ENCODE measurements at places on chromosomes 2 and 18. TPM values are rescaled to one million over a fixed set of nuclear protein-coding genes. Genes with fewer than 3 reads are reported as not detected.

Gene INPP5D
- total RNA-seq, result 21.7 TPM

Gene C2orf92
- total RNA-seq, result 4.6 TPM

Gene TIGD1
- 0.53 TPM for total RNA-seq

DNA sequence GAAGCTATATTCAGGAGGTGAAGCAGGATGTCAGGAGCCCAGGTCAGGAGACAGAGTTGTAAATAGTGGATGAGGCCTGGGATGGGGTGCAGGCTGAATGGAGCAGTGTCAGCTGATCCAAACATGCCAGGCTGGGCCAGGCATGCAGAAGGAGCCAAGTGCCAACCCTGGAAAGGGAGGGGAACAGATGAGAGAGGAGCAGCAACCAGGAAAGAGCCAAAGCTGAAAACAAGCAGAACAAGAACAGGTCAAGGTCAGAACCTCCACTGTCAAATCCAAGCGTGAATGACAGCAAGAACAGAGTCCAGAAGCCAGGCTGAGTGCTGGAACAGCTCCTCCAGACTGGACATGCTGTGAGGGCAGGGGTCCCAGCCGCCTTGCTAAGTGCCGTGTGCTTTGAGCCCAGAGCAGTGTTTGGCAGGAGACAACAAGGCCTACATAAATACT lies 49.2 kb upstream of the PPP1CB start:
- no peaks in the 10 kb centered on the region for H3K36me3 ChIP-seq
- H3K4me1 ChIP-seq, result no peaks in the 10 kb centered on the region
- peak overlapping the region; percentile 20 for H3K27ac ChIP-seq

DNA sequence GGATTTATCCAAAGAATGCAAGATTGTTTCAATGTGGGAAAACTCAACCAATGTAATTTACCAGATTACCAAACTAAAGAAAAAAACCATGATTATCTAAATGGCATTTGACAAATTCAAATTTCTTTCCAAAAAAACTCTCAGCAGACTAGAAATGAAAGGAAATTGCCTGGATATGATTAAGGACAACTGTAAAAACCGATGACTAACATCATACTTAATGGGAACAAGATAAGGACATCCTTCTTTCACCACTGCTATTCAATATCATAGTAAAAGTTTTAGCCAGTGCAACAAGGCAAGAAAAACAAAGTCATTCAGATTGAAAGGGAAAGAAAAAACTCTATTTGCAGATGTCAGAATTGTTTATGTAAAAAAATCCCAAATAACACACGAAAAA lies 4.4 kb upstream of the CCDC150 start:
- DNase-seq, result no peak
- no peak overlapping the region for H3K27ac ChIP-seq
- no peak overlapping the region for H3K4me3 ChIP-seq

DNA sequence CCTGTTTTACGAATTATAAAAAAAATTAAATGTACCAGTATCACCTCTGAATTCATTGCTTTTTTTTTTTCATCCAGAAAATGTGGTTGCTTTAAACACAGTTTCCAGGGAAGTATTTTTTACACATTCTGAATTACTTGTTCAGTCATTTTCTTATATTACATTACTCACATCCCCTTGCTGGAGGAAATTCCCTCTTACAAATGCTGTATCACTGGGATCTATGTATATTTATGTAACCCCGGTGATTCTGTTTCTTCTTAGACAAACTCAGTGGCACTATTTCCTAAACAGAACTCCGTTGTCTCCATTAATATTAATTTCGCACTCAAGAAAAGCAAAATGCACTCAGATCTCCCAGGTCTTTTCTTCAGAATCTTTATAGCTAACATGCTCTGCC lies 1078.5 kb upstream of the ZEB2 start:
- H3K4me3 ChIP-seq, result no peak overlapping the region
- no peaks in the 10 kb centered on the region for H3K27me3 ChIP-seq
- H3K4me1 ChIP-seq, result no peaks in the 10 kb centered on the region
- H3K27ac ChIP-seq, result no peak overlapping the region

DNA sequence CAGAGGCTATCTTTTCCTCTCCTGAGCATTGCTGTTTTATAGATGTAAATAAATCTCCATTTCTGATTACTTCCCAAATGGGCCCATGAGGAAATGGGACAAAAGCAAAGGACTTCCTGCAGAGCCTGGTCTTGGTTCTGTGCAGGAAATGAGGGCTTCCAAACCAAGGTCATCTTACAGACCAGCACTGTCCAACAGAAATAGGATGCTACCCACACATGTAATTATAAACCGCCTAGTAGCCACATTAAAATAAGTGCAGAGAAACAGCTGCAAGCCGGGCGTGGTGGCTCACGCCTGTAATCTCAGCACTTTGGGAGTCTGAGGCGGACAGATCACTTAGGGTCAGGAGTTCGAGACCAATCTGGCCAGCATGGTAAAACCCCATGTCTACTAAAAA lies 6.2 kb downstream of the TTL start:
- H3K27ac ChIP-seq, result no peak overlapping the region
- H3K4me1 ChIP-seq, result peaks cover 13% of the 10 kb centered on the region
- DNase-seq, result no peak
- no peak overlapping the region for H3K4me3 ChIP-seq

DNA sequence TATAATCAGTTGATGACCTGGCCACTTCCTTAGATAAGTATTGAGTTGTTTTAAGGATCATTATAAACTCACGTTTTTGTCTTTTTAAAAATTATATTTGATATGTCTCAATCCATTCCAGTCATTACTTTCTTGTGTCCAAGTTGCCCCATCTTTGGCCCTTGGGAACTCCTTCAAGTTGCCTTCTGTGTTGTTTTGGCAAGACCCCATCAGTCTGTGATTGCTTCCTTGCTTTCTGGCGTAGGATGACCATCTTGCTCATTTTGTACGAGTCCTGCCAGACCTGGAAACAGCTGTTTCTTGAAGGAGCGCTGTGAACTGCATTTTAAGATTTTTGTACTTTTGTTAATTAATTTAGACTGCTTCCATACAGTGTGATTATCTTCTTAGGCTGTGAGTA lies 68.9 kb upstream of the ITM2C start:
- no peak overlapping the region for H3K4me3 ChIP-seq
- H3K36me3 ChIP-seq, result peaks cover 18% of the 10 kb centered on the region
- H3K4me1 ChIP-seq, result peaks cover 28% of the 10 kb centered on the region
- DNase-seq, result no peak

DNA sequence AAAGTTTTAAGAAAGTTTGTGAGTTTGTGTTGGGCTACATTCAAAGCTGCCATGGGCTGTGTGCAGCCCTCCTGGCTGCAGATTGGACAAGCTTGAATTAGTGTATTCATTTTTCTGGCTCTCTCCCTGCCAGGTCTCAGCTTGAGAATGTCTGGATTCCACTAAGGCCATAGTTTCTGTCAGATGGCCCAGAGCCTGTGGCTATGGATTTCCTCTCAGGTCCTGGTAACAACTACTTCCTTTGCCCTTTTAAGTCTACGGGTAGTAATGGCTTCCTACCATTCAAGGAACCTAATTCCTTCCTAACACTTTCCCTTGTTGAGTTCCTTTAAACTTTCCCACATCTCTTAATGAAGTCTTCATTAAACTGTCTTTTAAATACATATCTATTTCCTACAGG lies 24.3 kb upstream of the PSMD14 start:
- no peaks in the 10 kb centered on the region for H3K27me3 ChIP-seq
- no peak overlapping the region for H3K27ac ChIP-seq
- no peak overlapping the region for H3K4me3 ChIP-seq
- no peaks in the 10 kb centered on the region for H3K4me1 ChIP-seq

DNA sequence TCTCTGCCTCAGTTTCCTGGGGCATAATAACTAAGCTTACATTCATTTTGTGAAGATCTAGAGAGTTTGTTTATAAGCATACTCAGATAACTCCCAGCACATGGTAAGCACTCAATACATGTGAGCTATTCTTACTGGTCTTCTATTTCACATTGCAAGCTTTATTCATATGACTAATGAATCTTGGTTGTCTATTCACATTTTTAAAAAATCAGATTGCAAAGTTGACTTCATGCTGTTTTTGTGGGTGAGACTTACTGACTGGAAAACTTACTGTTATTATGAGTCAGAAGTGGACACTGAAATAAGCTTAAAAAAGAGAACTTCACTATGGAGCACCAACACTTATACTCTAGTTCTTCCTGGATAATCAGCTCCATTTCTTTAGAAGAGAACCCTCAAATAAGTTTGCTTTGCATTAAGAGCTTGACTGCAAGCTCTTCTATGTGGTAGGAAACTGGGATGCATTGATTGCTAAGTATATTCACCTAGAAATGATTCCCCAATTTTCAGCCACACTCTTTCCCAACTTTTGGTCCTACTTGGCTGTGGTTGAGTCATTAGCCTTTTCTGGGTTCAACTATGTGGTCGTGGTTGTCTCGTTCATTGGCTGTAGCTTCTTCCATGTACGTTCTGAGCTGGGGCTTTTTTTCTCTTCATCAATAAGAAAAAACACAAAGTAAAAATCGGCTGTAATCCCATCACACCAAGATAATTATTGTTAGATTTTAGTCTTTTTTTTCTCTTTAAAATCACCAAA lies 29.5 kb upstream of the RBMS1 start:
- no peaks in the 10 kb centered on the region for H3K4me1 ChIP-seq
- H3K36me3 ChIP-seq, result no peaks in the 10 kb centered on the region
- no peaks in the 10 kb centered on the region for H3K27me3 ChIP-seq
- DNase-seq, result no peak
- H3K4me3 ChIP-seq, result no peak overlapping the region
- H3K27ac ChIP-seq, result no peak overlapping the region

DNA sequence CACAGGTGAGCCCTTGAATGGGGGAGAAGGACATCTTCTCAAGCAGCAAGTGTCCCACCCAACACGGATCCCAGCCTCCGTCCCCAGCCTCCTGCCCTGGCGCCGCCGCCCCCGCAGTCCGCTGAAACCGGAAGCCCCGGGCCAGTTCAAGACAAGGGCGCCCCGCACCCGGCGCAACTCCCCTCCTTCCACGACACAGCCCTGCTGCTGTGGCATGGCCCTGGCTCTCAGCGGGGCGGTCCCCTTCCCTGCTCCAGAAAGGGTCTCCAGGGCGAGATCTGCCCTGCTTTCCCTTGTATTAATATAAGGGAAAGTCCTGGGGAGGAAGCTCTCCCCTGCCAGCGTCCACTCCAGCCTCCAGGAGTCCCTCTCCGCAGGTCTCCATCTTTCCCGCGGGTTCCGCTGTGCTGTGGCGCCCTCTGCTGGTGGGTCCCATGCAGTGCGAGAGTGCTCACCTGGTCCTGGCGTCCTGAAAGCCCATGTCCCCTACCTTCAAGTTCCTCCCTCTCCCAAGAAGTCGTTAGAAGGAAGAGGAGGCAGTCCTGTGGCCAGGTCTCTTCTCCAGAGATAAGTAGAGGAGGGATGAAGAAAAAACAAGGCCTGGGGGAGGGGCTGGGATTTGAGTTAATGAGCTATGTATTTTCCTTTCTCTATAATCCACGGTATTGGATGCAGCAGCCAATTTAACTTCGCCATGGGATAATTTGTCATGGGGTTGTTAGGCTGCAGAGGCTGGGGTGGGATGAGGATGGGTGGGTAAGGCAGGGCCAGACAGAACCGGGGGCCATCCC lies 176.0 kb downstream of the SMAD2 start:
- H3K27ac ChIP-seq, result no peak overlapping the region
- H3K27me3 ChIP-seq, result no peaks in the 10 kb centered on the region
- H3K36me3 ChIP-seq, result no peaks in the 10 kb centered on the region
- H3K4me1 ChIP-seq, result no peaks in the 10 kb centered on the region
- no peak overlapping the region for H3K4me3 ChIP-seq

GRCh38 chr2:197328461-197328860 lies 17.9 kb upstream of the ANKRD44 start:
- no peak overlapping the region for H3K4me3 ChIP-seq
- no peaks in the 10 kb centered on the region for H3K36me3 ChIP-seq
- no peaks in the 10 kb centered on the region for H3K4me1 ChIP-seq
- DNase-seq, result no peak
- H3K27me3 ChIP-seq, result no peaks in the 10 kb centered on the region

GRCh38 chr2:174780191-174780840 lies 16.0 kb upstream of the CHRNA1 start:
- H3K36me3 ChIP-seq, result no peaks in the 10 kb centered on the region
- no peak overlapping the region for H3K27ac ChIP-seq

DNA sequence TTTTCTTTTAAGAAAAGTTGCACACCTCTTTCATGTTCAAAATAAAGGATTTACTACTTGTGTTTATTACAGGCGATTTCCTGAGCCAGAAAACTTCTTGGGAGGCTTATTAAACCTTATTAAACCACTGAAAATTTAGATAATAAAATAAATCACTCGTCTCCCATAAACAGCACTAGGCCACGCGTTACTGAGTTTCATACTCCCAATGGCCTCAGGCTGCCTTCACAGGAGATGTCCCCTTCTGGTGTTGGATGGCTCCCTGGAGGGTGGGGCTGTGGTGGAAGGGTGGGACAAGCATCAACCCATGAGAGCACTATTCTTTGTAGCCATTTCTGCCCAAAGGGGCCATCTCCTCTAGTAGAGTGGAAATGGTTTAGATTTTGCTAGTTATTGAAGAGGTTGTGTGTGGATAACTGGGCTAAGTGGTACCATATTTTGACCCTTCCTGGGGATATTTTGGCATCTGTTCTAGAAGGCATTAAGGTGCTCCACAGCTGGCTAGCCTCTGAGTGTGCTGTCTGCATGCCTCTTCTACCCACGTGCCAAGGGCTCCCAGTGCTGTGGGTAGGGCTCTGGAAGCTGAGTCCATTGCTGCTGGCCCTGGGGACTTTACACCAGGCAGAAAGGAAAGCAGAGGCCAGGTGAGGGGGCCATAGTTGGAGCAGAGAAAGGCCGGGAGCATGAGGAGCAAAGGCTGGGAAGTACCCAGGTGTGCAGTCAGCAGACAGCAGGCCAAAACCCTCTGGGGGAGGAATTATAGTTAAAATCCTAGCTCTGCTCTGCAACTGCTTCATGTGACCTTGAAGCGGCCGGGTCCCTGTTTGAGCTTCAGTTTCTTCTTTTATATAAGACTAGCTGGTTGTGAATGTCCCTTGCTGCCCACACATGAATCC lies 121.7 kb upstream of the SMAD2 start:
- no peaks in the 10 kb centered on the region for H3K36me3 ChIP-seq
- no peaks in the 10 kb centered on the region for H3K27me3 ChIP-seq
- H3K4me3 ChIP-seq, result no peak overlapping the region
- DNase-seq, result no peak
- H3K4me1 ChIP-seq, result peaks cover 2% of the 10 kb centered on the region
